SHP77 (cell line): ENCODE measurements at places on chromosomes 7 and 10.

- no peak for DNase-seq
These were observed 9.6 kb upstream of the EIF3A start for GRCh38 chr10:119090026-119090795.

GRCh38 chr10:35882422-35883150, 240.5 kb upstream of the FZD8 start:
- DNase-seq = no peak

DNA sequence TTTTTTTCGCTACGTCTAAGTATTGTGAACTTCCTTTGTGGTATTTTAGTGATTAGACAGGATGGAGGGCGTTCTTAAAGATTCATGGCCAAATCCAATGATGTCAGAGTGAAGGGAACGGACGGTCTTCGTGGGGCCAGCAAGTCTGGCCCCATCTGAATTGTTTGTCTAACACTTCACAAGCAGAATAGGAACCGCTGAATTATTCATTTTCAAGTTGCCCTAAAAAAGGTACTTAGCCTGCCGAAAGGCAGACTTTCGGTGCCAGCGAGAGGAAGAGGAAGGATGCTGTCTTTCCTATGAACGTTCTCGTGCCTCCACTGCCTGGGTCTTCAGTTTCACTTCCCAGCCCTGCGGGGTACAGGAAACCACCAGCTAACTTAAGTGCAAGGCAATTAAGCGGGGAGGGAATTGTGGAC, 145.7 kb upstream of the SH2B2 start:
- no peak for DNase-seq

- DNase-seq = no peak
These were observed 28.0 kb upstream of the RASGEF1A start for GRCh38 chr10:43294892-43295291.

- no peak for DNase-seq
These were observed 161.2 kb upstream of the WDR11 start for GRCh38 chr10:120689777-120690529.

- DNase-seq = no peak
These were observed 823.0 kb downstream of the REEP3 start for GRCh38 chr10:64344211-64344610.

DNA sequence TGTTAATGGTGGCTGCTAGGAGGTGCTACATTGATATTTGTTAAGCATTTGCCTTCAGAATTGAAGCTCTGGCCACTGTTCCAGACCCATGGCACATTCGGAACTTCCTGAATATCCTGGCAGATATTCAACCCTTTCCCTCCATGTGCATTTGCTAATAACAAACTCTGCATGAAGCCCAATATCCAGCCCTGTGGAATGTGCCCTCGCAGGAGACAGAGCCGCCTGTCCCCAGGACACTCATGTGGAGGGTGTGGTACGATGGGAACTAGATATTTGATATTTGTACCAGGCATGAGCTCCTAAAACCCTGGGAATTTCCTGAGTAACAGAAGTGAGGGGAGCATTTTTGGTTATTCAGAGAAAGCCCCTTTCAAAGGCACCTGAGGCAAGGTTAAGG, 21.6 kb upstream of the ARHGAP22 start:
- no peak for DNase-seq

GRCh38 chr10:124680675-124681074, 63.5 kb downstream of the FAM53B start:
- no peak for DNase-seq

DNA sequence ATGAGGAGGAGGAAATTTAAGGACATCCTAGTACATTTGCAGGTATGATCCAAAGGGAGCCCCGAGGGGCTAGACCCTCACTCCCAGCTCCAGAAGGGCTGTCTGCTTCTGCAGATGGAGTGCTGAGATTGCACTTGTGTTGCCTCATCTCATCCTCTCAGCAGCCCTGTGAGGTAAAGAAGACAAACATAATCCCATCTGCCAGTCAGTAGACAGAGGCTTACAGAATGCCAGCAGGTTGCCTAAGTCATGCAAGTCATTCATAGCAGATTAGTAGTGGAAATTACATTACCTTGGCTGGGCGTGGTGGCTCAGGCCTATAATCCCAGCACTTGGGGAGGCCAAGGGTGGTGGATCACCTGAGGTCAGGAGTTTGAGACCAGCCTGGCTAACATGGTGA, 45.4 kb downstream of the BLVRA start:
- no peak for DNase-seq

DNA sequence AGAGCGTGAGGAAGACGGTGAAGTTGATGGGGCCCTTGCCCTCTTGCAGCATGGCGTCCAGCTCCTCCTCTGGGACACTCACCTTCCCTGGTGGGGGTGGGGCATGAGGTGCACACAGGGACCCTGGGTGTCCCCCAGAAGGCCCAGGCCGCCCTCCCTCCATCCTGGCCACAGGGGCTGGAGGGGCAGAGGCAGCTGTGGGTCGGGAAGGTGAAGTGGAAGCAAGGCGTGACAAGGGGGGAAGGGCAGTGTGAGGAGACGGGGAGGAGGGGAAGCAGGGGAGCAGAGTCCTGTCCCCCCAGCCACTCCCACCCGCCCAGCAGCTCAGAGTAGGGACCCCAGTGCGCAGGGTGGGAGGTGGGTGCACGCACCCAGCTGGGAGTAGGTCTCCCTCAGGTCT, 791 bp downstream of the MYL7 start:
- no peak for DNase-seq

GRCh38 chr7:94011714-94012353, 7.7 kb upstream of the BET1 start:
- DNase-seq = no peak

- DNase-seq = no peak
These were observed 7.5 kb downstream of the HOXA1 start for GRCh38 chr7:27088002-27088922.

- no peak for DNase-seq
These were observed 467.8 kb upstream of the PFKP start for GRCh38 chr10:2599571-2599970.

GRCh38 chr10:100968863-100969186, 479 bp upstream of the SEMA4G start:
- no peak for DNase-seq

- DNase-seq = no peak
These were observed 4.6 kb downstream of the MGMT start for GRCh38 chr10:129471447-129472175.

DNA sequence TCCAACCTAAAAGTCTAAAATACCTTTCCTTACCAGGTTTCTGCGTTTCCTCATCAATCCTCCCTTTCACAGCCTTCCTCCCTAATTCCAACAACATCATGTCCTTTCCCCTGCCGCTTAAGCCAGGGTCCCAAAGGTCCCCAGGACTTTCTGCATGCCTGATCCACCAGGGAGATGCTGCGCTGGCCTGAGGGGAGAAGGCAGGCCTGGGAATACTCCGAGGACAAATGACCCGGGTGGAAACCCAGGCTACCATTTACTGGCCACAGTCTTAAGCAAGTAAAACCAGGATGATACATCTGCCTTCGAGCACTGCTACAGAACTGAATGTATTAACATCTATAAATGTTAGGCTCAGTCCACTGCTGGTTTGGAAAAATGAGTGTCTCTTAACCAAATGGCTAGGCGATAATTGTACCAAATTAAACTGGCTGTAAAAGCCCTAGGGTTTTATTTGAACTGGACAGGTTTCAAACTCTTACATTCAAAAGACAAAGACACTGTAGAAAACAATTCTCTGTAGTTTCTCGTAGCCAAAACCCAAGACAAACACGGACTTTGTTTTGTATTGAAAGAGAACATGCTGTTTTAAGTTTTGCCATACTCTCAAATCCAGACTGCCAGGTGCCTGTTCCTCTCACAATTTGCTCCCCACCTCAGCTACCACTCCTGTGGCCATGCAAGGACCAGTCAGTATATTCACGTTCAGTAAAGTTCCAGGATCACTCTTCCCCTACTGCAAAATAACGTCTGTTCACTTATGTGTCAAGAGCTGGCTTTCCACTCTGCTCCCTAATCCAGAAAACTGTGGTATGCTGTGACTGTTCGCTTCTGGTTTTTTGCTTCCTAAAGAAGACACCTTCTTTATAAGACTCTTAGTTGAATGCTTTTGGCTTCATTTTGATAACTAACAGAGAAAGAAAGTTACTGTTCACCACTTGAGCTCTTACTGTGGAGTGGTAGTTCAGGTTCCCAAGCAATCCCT, 145.7 kb downstream of the RNF216 start:
- DNase-seq = no peak

- DNase-seq = no peak
These were observed 132.5 kb upstream of the UNC5B start for GRCh38 chr10:71079761-71080380.

DNA sequence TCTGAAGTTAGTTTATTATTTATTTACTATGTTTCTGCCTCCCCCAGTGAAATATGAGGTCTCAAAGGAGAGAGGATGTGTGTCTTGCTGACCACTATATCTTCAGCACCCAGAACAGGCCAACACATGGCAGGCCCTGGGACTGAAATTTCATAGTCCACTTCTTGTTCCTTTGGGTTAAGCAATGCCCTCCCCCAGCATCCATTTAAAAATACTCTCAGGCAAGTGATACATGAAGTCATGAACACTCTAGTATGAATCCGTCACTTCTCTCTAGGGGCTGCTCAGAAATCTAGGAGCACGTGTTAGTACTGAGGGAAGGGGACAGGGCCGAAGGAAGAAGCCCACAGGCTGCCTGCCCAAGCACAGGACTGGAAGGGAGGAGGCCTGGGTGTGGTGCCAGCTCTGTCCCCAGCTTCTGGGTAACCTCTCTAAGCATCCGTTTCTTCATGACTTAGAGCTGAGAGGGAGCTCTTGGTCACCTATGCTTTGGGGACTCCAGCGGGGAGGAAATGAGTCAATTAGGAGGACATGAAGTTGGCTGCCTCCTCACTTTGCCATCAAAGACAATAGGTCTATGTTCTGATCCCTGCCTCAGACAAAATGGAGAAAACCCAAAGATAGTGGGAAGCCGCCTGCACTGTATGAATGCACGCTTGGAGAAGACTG, 119.2 kb downstream of the KCNMA1 start:
- DNase-seq = no peak

DNA sequence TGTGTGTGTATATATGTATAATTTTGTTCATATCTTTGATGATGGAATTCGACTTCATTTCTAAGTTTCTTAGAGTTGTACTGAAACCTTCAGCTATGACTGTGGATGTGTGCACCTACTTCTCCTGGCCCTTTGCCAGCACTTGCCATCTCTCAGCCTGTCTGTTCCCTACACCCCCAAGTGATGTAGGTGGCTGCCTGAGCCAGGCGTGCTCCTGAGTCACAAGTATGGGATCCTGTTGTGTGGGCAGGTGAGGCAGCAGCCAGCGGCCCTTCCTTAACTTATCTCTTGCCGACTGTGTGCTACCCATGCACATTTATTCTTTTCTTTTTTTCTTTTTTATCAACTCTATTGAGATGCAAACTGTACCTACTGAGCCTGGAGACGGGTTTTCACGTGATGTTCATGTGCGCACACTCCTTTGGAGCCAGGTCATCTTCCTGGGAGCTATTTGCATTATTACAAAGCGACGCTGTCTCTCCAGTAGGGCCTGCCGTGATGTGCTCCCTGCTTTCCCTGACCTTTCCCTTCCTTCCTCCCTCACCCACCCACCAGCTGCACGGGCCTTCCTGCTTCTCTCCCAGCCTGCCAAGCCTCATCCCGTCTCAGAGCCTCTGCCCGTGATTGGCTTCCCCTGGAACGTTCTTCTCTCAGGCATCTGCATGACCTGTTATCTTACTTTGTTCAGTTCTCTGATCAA, 31.3 kb upstream of the GALNT11 start:
- DNase-seq = peak; percentile 49

GRCh38 chr10:108204528-108205305, 1040.2 kb upstream of the SORCS1 start:
- no peak for DNase-seq

DNA sequence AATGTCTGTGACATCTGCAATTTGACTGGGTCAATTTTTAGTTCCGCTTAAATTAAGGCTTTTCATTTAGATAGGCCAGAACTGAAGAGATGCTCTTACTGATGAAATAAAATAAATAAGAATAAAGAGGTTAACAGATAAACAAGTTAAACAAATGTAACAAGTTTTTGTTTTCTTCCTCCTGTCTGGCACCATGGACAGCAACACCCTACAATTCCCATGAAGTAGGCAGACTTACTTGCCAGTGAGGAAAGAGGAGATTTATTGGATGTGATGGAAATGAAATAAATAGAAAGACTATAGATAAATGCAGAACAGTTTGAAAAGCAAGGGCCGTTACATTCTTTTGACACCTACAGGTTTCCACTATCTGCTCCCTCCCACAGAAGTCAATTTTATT, 118.5 kb downstream of the AMPH start:
- DNase-seq = no peak

- no peak for DNase-seq
These were observed 125.5 kb downstream of the GRM3 start for GRCh38 chr7:86768967-86769760.

DNA sequence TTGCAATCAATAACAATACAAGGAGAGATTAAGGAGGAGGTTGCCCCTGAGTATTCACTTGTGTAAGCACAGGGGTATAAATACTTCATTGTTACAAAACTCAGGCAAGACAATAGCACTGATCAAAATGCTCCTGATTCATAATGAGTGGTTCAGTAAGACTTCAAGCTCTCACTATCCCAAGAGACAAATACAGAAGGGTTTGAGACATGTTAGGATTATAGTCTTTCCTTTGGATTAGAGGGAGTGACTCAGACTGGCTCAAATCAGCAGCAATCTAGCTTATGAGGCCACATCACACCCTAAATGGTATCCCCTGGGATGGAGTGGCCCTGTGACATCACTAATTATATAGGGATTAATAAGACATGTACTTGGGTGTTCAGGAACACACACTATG, 167.2 kb upstream of the HGF start:
- no peak for DNase-seq

- DNase-seq = no peak
These were observed 236.2 kb downstream of the TCERG1L start for GRCh38 chr10:131075218-131075770.

- no peak for DNase-seq
These were observed 697.6 kb upstream of the GALNT17 start for GRCh38 chr7:70434376-70434775.

- no peak for DNase-seq
These were observed 26.1 kb downstream of the IL15RA start for GRCh38 chr10:5951167-5951711.

DNA sequence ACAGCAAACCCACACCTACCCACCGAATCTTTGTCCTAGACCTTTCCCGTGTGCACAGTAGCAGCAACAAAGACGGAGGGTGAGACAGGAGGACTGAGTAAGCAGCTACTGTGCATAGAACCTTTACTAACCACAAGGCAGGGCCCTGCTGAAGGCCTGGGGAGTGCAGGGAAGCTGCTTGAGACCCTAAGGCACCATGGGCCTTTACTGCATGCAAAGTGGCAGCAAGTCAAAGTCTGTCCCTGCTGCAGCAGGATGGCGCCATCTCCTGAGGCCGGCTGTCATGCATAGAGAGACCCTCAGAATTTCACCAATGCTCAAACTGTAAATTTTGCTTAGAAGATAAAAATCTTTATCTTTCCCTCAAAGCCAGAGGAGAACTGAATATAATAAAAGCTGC, 610.5 kb downstream of the ACTR3B start:
- no peak for DNase-seq

GRCh38 chr7:38748056-38748610, 117.0 kb upstream of the AMPH start:
- DNase-seq = no peak
